ENCODE measurements at places on chromosomes 13 and 19. TPM values are rescaled to one million over a fixed set of nuclear protein-coding genes. Genes with fewer than 3 reads are reported as not detected.

- H3K4me3 ChIP-seq, result no peak overlapping the region
- no peak for DNase-seq
- no peaks in the 10 kb centered on the region for H3K27me3 ChIP-seq
- H3K27ac ChIP-seq, result no peak overlapping the region
- H3K36me3 ChIP-seq, result no peaks in the 10 kb centered on the region
Measured at GRCh38 chr13:57665481-57665880, 33.9 kb downstream of the PCDH17 start.

DNA sequence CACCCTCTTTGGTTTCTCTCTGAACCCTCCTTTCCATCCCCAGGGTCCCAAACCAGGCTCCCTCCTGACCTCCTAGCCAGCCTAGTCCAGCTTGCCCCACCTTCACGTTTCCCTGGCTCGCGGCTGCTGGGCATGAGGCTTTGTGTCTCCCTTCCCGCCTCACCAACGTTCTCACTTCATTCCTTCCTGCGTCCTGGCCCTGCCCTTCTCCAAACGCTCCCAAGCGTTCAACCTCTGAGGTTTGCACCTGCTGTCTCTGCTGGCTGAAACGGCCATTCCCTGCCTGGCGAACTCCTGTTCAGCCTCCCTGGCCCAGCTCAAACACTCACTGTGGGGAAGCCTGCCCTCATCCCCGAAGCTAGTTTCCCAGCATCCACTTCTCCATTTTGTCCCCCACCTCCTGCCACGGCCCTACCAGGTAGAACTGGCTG, 12.4 kb downstream of the EPS8L1 start:
- DNase-seq, result no peak
- H3K27me3 ChIP-seq, result peaks cover 43% of the 10 kb centered on the region
- H3K36me3 ChIP-seq, result peaks cover 24% of the 10 kb centered on the region

- H3K4me3 ChIP-seq, result no peak overlapping the region
- no peaks in the 10 kb centered on the region for H3K36me3 ChIP-seq
- H3K4me1 ChIP-seq, result no peaks in the 10 kb centered on the region
- H3K27ac ChIP-seq, result no peak overlapping the region
Measured at GRCh38 chr13:63774133-63774532, 2358.5 kb upstream of the PCDH20 start.

- no peaks in the 10 kb centered on the region for H3K27me3 ChIP-seq
- no peak for DNase-seq
- H3K36me3 ChIP-seq, result no peaks in the 10 kb centered on the region
Measured at GRCh38 chr13:107834281-107834680, 381.1 kb downstream of the LIG4 start.

DNA sequence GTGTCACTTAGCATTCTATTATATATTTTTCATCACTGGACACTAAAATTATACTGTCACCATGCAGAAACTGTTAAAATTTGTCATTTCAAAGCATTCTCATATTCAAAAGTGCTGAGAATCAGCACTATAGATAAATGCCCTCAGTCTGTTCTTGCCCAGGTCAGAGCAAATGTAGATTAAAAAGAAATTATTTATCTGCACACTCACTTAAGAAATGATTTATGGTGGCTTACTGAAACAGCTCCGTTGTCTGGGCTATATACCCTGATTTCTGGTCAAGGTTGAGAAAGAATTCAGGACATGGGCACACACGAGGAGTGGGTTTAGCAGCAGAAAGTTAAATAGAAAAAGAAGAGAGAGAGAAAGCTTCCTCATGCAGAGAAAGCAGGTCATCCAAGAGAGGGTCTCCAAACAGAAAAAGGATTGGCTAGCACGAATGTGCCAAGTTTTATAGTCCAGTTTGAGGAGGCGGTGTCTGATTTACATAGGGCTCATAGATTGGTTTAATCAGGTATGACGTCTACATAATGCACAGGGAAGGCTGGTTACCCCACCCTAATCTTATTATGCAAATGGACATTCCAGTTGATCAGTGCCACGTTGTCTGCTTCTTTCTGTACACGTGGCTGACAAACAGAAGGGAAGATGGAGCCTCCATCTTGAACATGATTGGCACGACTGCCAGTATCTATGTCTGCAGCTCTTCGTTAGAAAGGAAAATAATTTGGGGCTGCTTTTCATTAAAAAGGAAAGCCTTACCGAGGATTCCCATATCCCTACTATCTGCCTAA, 47.3 kb upstream of the N4BP2L1 start:
- peaks cover 57% of the 10 kb centered on the region for H3K4me1 ChIP-seq
- no peaks in the 10 kb centered on the region for H3K27me3 ChIP-seq
- DNase-seq, result no peak
- no peak overlapping the region for H3K4me3 ChIP-seq
- H3K27ac ChIP-seq, result no peak overlapping the region

GRCh38 chr19:16373989-16374388, 49.4 kb downstream of the KLF2 start:
- no peak overlapping the region for H3K27ac ChIP-seq
- H3K36me3 ChIP-seq, result no peaks in the 10 kb centered on the region
- no peaks in the 10 kb centered on the region for H3K27me3 ChIP-seq
- H3K4me3 ChIP-seq, result no peak overlapping the region
- no peak for DNase-seq
- peaks cover 42% of the 10 kb centered on the region for H3K4me1 ChIP-seq

GRCh38 chr13:102854675-102855074, 8.8 kb downstream of the ERCC5 start:
- no peaks in the 10 kb centered on the region for H3K36me3 ChIP-seq
- no peak overlapping the region for H3K4me3 ChIP-seq
- H3K27me3 ChIP-seq, result no peaks in the 10 kb centered on the region
- H3K27ac ChIP-seq, result no peak overlapping the region
- no peaks in the 10 kb centered on the region for H3K4me1 ChIP-seq

GRCh38 chr19:45542234-45542668, 35.0 kb downstream of the VASP start:
- H3K27ac ChIP-seq, result no peak overlapping the region
- H3K27me3 ChIP-seq, result no peaks in the 10 kb centered on the region
- DNase-seq, result no peak
- H3K36me3 ChIP-seq, result no peaks in the 10 kb centered on the region
- no peaks in the 10 kb centered on the region for H3K4me1 ChIP-seq

PDCD2L gene
- 18.1 TPM for total RNA-seq

S1PR5 gene
- not detected for total RNA-seq

DNA sequence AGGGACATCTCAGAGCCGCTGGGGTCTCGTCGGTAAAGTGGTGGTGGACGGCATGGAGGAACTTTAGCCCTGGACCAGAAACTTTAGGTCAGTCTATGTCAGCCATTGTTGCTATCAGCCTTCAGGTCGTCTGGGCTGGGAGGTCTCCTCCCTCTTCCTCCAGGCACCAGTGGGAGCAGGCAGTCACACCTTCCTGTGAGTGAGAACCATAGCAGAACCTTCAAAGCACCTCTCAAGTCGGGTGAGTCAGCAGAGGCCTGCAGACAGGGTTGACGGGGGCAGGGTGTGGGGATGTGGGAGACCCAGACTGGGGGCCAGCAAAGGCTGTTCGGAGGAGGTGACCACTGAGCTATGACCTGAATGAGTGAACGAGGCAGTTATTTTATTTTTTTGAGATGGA, 15.4 kb upstream of the SBNO2 start:
- no peaks in the 10 kb centered on the region for H3K36me3 ChIP-seq
- H3K27ac ChIP-seq, result no peak overlapping the region
- no peak for DNase-seq
- no peak overlapping the region for H3K4me3 ChIP-seq

DNA sequence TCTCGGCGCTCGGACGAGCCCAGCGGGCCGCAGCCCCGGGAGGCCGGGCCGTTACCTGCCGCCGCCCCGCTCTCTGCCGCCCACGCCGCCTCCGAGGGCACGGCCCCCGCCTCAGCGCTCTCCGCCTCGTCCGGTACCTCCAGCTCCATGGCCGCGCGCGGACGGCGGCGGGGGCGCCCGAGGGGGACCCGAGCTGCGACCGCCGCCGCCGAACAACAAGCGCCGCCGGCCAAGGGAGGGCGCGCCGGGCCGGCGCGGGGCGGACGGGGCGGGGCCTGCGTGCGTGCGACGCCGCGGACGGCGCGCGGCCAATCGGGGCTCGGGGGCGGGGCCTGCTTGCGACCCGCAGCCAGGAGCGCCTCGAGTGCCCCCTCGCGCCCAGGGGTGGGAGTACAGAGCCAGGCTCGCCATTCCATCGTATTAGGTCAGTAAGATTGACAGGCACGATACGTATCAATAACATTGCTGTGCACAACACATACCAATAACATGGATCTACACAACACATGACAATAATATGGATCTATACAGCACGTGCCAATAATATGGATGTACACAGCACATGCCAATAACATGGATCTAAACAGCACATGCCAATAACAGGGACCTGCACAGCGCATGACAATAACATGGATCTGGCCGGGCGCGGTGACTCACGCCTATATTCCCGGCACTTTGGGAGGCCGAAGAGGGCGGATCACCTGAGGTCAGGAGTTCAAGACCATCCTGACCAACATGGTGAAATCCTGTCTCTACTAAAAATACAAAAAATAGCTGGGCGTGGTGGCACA, at the start of gene PIP5K1C:
Gene PIP5K1C, minus strand, starts transcription at position 227 of the 791 bp plus-strand sequence. Its CDS starts 78 bp downstream, at position 149.
- peak; percentile 80 for DNase-seq
- peaks cover 19% of the 10 kb centered on the region for H3K4me1 ChIP-seq

DNA sequence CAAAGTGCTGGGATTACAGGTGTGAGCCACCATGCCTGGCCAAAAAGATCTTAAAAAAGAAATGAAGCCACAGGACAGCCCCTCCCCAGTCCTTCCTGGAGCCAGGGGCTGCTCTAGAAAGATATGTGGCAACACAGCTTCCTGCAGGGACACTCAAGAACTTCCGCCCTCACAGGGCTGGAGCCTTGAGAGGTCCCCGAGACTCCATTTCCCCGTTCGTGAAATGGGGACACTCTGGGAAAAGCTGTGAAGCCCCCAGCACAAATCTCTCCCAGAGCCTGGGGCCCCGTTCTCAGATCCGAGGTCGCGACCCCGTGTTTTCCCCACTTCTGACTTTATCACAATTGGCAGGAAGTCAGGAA, 2.5 kb upstream of the GPX4 start:
- H3K4me3 ChIP-seq, result peak overlapping the region; percentile 3
- peaks cover under 1% of the 10 kb centered on the region for H3K36me3 ChIP-seq
- peak overlapping the region; percentile 100 for H3K27ac ChIP-seq
- DNase-seq, result no peak
- peaks cover 47% of the 10 kb centered on the region for H3K4me1 ChIP-seq

ADGRE1 gene
- 0.33 TPM for total RNA-seq

- no peak overlapping the region for H3K4me3 ChIP-seq
- H3K4me1 ChIP-seq, result no peaks in the 10 kb centered on the region
- H3K27me3 ChIP-seq, result no peaks in the 10 kb centered on the region
- no peaks in the 10 kb centered on the region for H3K36me3 ChIP-seq
- DNase-seq, result no peak
Measured at GRCh38 chr13:73220966-73221720, 162.3 kb downstream of the KLF5 start.

NKPD1 gene
- not detected for total RNA-seq

ZNF556 gene
- total RNA-seq, result not detected

- no peaks in the 10 kb centered on the region for H3K36me3 ChIP-seq
- H3K27me3 ChIP-seq, result no peaks in the 10 kb centered on the region
- peaks cover 15% of the 10 kb centered on the region for H3K4me1 ChIP-seq
Measured at GRCh38 chr13:21537105-21537504, 66.9 kb downstream of the MICU2 start.

APOC1 gene
- total RNA-seq, result 18.7 TPM

GRCh38 chr13:48263196-48263595, 30.2 kb downstream of the ITM2B start:
- peaks cover 16% of the 10 kb centered on the region for H3K4me1 ChIP-seq
- peaks cover 53% of the 10 kb centered on the region for H3K36me3 ChIP-seq
- H3K4me3 ChIP-seq, result no peak overlapping the region
- H3K27ac ChIP-seq, result no peak overlapping the region
- DNase-seq, result no peak
- no peaks in the 10 kb centered on the region for H3K27me3 ChIP-seq

LILRA1 gene
- total RNA-seq, result 0.40 TPM

AMER2 gene
- 0.27 TPM for total RNA-seq

GAPDHS gene
- not detected for total RNA-seq

- no peaks in the 10 kb centered on the region for H3K36me3 ChIP-seq
- peaks cover 13% of the 10 kb centered on the region for H3K4me1 ChIP-seq
- DNase-seq, result no peak
- H3K4me3 ChIP-seq, result no peak overlapping the region
- H3K27me3 ChIP-seq, result no peaks in the 10 kb centered on the region
Measured at GRCh38 chr13:98468361-98468760, 108.5 kb downstream of the STK24 start.

OVOL3 gene
- not detected for total RNA-seq

- peaks cover 5% of the 10 kb centered on the region for H3K27me3 ChIP-seq
- no peak overlapping the region for H3K27ac ChIP-seq
- no peak for DNase-seq
- no peak overlapping the region for H3K4me3 ChIP-seq
Measured at GRCh38 chr19:567296-567900, 5.0 kb upstream of the BSG start.

ZNF560 gene
- not detected for total RNA-seq

DNA sequence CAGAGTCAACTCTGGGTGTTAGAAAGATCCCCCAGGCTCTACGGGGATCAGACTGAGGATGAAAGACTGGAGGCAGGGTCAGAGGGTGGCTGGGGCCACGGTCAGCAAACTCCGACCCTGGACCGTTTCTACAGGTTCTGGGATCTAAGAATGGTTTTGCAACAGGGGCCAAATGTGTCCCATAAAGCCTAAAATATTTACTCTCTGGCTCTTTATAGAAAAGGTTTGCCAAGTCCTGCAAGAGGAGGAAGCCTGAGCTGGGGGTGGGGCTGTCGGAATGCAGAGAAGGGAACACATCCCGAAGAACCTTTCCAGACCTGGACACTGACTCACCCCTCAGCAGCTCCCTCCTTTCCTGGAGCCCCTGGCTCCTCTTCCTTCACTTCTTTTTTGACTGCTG, 20.7 kb downstream of the LIG1 start:
- no peak overlapping the region for H3K4me3 ChIP-seq
- no peak overlapping the region for H3K27ac ChIP-seq
- no peaks in the 10 kb centered on the region for H3K27me3 ChIP-seq
- H3K36me3 ChIP-seq, result no peaks in the 10 kb centered on the region
- no peak for DNase-seq

- H3K27ac ChIP-seq, result no peak overlapping the region
- H3K4me1 ChIP-seq, result no peaks in the 10 kb centered on the region
- H3K4me3 ChIP-seq, result no peak overlapping the region
- DNase-seq, result no peak
Measured at GRCh38 chr19:5142725-5143097, 173.8 kb downstream of the KDM4B start.

DNA sequence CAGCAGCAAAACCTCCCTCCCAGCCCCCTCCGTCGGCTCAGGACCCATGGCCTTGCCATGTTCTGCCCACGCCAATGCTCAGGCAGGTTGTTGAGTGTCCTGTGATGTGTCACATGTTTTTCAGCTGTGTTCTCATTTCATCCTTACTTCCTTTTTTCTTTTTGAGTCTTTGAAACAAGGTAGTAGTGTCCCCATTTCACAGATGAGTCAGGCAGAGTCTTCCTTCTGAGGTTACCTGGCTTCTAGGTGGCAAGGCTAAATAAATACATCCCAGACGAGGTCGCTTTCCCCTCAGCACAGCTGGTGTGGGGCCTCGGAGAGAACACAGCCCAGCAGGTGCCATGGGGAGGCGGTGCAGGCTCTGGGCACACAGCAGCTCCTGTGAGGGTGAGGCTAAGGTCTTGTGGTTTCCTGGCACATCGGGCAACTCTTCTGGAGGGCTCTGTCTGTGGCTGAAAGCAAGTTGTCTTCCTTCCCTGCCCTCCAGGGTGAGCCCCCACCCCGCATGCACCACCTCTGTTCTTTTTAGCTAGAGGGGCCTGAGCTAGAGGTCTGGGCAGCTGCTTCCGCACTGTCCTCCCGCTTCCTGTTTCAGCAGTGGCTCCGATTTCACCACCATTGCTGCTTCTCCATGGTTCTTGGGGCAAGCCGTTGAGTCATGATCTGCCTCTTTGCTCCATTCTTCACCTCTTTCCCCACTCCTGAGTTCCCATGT, 15.1 kb downstream of the PRAM1 start:
- no peak for DNase-seq
- H3K36me3 ChIP-seq, result peaks cover 67% of the 10 kb centered on the region
- no peak overlapping the region for H3K4me3 ChIP-seq
- H3K27ac ChIP-seq, result no peak overlapping the region
- no peaks in the 10 kb centered on the region for H3K27me3 ChIP-seq
